ENCODE measurements at places on chromosomes 3 and 15.

- no peak for DNase-seq
Measured at GRCh38 chr3:177835917-177836316, 638.6 kb upstream of the TBL1XR1 start.

GRCh38 chr3:119834754-119835370, 53.0 kb downstream of the NR1I2 start:
- DNase-seq: no peak

DNA sequence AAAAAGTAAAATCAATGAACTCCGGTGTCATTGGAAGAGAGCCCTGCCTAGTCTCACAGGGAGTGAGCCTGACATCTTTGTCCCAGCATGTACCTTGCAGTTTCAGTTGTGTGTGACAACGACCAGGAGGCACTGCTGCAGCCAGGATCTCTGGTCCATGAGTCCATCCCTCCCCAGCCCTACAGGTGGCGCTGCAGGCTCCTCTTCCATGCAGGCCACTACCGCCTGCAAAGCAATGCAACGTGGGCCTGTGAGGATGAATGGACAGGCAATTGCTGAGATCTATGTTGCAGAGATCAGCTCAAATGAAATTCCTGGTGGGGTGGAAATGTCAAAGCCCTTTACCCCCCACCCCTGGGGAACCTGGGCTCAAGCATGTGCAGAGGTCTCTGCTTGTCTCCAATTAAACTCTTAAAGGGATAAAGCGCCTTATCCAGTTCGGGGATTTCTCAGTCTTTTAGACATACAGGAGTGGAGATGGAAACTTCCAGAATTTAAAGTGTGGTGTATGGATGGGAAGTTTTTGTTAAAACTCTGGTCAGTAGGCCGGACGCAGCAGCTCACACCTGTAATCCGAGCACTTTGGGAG, 35.8 kb downstream of the TKT start:
- DNase-seq: peak; percentile 26

DNA sequence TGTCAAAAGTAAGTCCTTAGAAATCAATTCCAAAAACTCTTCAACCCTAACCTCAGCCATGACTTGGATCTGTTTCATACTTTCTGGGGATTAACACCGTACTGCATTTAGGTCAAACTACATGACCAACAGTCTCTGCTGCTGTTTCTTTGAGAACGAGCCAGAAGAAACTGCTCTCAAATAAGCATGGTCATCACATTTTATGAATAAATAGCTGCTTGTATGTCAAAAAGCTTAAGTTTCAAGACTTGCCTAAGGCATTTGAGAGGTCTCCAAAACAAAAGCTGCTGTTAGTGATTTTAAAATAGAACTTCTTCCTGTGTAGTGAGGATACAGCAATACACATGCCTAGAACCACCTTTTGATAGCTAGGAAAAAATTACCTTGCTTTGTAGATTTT, 166.3 kb upstream of the CHRM5 start:
- no peak for DNase-seq

GRCh38 chr3:12999147-13000140, 73.8 kb downstream of the IQSEC1 start:
- DNase-seq: no peak

- DNase-seq: no peak
Measured at GRCh38 chr3:108381529-108382140, 85.3 kb downstream of the HHLA2 start.

DNA sequence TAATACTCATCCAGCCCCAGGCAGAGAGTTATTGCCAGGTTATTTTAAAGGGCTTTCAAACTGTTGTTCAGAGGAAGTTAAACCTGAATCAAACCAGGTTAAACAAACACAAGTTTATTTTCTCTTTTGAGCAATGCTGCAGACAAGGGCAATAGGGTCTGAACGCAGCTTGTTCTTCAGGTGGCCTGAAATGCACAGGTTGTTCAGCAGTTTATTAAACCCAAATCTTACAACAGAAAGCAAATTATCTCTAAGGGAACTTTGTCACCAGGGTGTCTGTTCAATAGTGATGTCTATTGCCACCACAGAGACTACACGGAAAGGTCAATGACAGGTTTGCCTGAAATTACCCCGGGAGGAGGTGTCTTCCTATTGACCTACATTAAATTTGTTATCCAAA, 134.0 kb downstream of the IL5RA start:
- DNase-seq: no peak

GRCh38 chr15:73869216-73869995, 4.0 kb upstream of the TBC1D21 start:
- no peak for DNase-seq

DNA sequence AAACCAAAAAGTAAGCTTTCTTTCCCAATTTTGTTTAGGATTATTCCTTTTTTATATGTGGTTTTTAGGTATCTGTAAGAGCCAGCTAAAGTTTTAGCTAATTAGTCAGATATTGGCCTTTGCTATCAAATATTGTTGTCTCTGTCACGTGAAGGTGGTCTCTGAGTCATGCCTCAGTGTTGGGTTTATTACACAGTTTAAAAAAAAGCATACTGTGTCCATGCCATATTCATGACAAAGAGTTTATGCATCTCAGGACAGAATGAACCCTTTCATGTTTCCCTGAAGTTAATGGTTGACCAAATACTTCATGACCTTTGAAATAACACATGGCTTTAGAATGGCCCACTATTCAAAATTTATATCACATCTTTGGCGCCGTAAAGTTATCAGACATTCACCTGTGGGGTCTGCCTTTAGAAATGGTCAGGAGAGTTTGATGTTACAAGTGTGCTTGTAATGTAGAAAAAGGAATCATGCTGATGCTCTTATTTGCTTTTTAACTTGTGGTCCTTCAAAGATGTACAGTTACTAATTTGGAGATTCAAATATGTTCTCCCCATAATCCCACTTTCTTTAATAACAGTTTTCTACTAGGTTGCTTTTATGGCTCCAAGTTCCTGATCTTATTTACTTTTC, 101.5 kb downstream of the MYRIP start:
- DNase-seq: no peak

All from nucleus accumbens (tissue), 56 donors.